Neural progenitor cell (in vitro differentiated cells): ENCODE measurements at places on chromosomes 11 and 22. TPM values are rescaled to one million over a fixed set of nuclear protein-coding genes. Genes with fewer than 3 reads are reported as not detected.

DNA sequence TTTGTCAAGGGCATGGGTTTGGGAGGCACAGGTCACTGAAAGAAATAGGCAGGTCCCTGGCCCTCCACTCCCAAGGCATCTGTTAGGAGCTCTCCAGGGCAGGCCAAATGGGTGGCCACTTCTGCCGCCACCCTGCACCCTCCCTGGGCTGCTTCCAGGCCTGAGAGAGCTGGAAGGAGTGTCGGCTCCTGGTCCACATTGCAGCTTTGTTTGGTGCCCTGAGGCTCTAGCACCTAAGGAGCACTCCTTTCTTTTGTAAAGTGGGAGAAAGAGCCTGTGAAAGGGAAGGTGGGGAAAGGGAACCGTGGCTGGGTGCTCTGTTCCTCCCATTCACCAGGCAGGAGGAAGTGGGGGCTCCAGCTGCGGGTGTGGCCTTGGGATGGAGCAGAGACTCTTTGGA is 12.3 kb upstream of the FGF4 start:
- H3K27ac ChIP-seq, result no peak overlapping the region
- H3K4me3 ChIP-seq, result no peak overlapping the region
- H3K27me3 ChIP-seq, result no peaks in the 10 kb centered on the region
- H3K36me3 ChIP-seq, result no peaks in the 10 kb centered on the region
- DNase-seq, result no peak
- no peaks in the 10 kb centered on the region for H3K4me1 ChIP-seq

DNA sequence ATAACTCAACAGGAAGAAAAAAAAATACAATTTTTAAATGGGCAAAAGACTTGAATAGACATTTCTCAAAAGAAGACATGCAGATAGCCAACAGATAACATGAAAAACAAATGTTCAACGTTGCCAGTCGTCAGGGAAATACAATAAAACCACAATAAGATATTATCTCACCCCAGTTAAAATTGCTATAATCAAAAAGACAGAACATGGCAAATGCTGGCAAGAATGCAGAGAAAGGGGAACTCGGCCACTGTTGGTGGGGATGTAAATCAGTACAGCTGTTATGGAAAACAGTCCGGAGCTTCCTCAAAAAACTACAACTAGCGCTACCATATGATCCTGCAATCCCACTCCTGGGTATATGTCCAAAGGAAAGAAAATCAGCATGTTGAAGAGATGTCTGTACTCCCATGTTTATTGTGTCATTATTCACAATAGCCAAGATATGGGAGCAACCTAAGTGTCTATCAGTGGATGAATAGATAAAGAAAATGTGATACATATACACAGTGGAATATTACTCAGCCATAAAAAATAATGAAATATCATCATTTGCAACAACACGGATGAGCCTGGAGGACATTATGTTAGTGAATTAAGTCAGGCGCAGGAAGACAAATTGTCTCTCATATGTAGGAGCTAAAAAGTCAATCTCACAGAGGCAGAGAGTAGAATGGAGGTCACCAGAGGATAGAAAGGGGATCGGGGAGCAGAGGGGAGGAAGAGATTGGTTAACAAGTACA is 12.2 kb upstream of the CYTH4 start:
- H3K4me3 ChIP-seq, result no peak overlapping the region
- no peak overlapping the region for H3K27ac ChIP-seq
- no peaks in the 10 kb centered on the region for H3K27me3 ChIP-seq
- peaks cover 6% of the 10 kb centered on the region for H3K4me1 ChIP-seq
- no peak for DNase-seq
- no peaks in the 10 kb centered on the region for H3K36me3 ChIP-seq

- no peaks in the 10 kb centered on the region for H3K27me3 ChIP-seq
- H3K36me3 ChIP-seq, result no peaks in the 10 kb centered on the region
- DNase-seq, result no peak
- H3K4me3 ChIP-seq, result no peak overlapping the region
Measured at GRCh38 chr11:24509114-24509513, 12.3 kb downstream of the LUZP2 start.

DNA sequence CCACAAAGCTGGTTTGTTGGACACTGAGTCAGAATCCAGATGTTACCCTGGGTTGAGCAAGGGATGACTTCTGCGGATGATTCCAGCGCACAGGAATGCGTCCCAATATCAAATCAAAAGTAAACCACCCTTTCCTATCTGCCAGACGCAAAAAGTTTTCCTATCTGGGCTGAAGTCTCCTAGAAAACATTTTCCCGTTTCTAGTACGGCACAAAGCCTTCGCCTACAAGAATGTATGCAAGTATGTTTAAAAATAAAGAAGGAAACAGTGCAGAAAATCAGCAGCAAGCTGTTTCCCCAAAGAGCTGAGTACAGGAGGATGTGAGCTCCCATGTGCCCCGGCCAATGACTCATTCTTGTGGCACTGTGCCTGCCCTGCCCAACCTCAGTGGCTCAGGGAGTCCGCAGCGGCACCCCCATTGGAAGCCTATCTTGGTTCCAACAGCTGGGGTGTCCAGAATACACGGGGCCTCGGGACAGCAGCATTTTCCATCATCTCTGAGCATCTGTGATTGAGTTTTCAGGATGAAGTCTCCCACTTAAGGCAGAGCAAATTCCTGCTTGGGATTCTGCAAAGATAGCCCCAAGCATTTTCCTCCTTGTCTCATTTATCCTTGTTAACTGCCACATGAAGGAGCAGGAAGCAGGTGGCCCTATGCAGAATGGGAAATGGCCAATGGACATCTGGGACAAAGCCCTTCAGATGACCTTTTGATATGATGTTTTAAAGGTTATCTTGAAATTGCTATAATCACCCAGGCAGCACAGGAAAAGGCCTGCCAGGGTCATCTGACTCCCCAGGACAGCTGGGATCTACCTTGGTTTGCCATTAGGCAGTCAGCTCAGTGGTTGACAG is 17.5 kb downstream of the KCNJ5 start:
- no peak overlapping the region for H3K27ac ChIP-seq
- H3K4me3 ChIP-seq, result no peak overlapping the region
- no peak for DNase-seq
- H3K4me1 ChIP-seq, result peaks cover 17% of the 10 kb centered on the region

DNA sequence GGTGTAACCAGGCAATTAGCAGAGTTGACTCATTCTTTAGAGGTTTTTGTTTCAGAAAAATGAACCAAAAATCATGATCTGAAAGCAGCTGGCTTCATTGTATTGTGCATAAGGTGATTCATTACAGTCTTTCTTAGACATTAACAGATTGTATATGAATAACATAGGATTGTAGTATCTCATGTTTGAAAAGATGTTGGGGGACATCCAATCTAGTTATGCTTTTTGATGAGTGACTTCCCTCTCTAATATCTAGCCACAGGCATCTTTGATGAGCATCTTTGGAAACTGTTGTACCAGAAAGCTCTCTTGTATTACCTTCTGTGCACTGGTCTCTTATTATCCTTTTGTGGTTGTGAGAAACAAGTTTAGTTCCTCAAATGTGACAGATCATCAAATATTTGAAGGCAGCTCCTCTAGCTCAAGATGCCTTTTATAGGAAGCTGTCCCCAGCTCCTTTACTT is 8.3 kb downstream of the GRK3 start:
- no peak for DNase-seq
- H3K27ac ChIP-seq, result no peak overlapping the region
- no peaks in the 10 kb centered on the region for H3K36me3 ChIP-seq
- H3K4me3 ChIP-seq, result no peak overlapping the region

DNA sequence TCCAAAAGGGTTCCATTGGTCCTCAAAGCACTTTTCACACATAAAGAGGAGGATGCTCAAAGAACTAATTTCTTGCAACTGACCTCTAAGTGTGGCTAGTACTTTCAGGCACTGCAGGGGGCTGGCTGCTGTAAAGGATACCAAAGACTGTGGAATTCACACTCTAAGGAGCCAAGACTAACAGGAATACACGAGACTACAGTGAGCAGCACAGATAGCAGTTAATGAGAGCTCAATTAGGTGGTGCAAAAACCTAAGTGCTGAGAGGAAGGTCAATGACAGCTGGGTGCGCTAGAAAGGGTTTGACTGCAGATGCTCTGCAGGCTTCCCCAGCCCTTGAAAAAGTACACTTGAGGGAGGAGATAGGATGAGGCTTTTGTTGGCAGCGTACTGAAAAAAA is 124.3 kb upstream of the NTM start:
- H3K27ac ChIP-seq, result no peak overlapping the region
- H3K4me1 ChIP-seq, result peaks cover 12% of the 10 kb centered on the region
- no peak overlapping the region for H3K4me3 ChIP-seq
- peaks cover 9% of the 10 kb centered on the region for H3K27me3 ChIP-seq
- H3K36me3 ChIP-seq, result no peaks in the 10 kb centered on the region

DNA sequence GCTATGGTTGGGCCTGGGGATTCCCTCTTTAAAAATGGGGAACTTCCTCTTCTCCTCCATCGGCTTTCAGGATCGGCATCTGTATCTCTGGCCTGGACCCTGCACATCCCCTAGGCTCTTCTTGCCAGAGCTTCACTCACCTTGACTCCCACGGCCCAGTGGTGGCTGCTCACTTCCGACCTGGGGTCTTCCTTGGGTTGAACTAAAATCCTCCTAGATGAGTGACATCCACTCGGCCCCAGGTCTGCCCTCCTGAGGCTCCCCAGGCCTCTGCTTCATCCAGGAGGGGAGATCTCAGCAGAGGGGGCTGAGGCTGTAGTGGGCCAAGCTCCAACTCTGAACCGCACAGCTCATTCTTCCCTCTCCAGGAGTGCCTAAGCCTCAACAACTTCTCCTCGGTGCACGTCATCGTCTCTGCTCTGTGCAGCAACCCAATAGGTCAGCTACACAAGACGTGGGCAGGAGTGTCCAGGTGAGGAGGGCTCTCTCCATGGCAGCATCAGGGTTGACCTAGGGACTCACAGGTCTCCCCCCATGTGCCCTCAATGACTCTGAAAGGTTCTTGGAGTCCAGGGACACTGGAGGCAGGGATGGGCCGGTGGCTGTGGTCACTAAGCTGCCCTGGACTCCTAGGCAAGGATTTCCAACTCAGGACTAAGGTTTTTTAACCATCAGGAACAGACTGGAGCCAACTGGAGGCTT is 3.3 kb downstream of the RGL4 start:
- H3K4me1 ChIP-seq, result no peaks in the 10 kb centered on the region
- no peak for DNase-seq
- no peak overlapping the region for H3K27ac ChIP-seq
- H3K36me3 ChIP-seq, result no peaks in the 10 kb centered on the region
- H3K4me3 ChIP-seq, result no peak overlapping the region

DNA sequence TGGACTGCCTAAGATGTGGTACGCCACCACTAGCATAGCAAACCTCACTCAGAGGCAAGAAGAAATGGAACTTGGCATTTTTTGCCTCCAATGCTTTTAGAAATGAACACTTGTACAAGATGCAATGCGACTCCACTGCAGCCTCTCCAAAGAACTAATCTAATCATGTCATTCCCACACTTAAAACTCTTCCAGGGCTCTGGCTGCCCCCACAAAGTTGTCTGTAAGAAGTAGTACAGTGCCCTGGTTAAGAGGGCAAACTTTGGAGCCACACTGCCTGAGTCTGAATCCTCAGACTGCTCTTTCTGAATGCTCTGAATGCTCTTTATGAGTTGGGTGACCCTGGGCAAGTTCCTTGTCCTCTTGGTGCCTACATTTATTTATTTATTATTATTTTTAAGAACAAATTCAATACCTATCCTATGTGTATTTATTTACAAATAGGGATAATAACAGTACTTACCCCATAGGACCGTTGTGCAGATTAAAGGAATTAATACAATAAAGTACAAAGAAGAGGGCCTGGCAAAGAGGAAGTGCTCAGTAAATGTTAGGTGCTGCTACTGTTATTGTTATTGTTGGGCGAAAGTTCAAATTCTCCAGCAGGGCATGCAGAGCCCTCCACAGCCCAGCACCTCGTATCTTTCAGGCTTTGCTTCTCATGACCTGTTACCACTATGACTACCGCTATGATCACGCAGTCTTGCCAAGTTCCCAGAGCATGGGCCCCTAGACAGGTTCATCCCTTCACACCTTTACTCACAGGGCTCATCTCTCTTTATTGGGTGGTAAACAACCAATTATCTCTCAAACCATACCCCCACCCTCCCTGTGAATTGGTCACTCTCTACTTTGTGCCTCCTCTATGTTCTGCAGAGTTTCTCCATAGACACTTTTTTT is 59.3 kb downstream of the RAB30 start:
- no peaks in the 10 kb centered on the region for H3K27me3 ChIP-seq
- H3K36me3 ChIP-seq, result no peaks in the 10 kb centered on the region
- no peak for DNase-seq
- H3K4me3 ChIP-seq, result no peak overlapping the region

DNA sequence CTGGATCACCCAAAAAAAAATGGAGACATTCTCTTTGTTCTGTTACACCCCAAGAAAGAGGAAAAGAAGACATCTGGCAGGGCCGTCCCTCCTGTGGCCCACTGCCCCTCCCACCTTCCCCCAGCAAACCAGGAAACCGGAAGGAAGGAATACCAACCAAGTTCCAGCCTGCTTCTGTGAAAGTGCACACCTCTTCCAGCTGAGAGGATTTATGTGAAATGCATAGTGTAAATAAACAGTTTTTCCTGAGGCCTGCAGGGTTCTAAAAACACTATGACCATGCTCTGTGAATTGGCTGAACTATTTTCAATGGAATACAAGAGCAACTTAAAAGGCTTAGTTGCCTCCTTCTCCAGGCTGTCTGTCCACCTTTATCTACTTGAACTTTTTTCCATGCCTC is 50.0 kb upstream of the CHST1 start:
- H3K4me1 ChIP-seq, result no peaks in the 10 kb centered on the region
- H3K27ac ChIP-seq, result no peak overlapping the region

- H3K27me3 ChIP-seq, result peaks cover 39% of the 10 kb centered on the region
- no peak for DNase-seq
- H3K4me3 ChIP-seq, result no peak overlapping the region
- H3K36me3 ChIP-seq, result no peaks in the 10 kb centered on the region
- peaks cover 10% of the 10 kb centered on the region for H3K4me1 ChIP-seq
Measured at GRCh38 chr11:8013833-8014232, 26.7 kb downstream of the EIF3F start.

- peaks cover 3% of the 10 kb centered on the region for H3K36me3 ChIP-seq
- peaks cover 8% of the 10 kb centered on the region for H3K4me1 ChIP-seq
- no peak overlapping the region for H3K4me3 ChIP-seq
- H3K27ac ChIP-seq, result no peak overlapping the region
Measured at GRCh38 chr11:104967534-104968354, 630 bp downstream of the CASP4 start.

ACTN3 gene
- 20.2 and 33.0 TPM in 2 replicates for total RNA-seq

P4HA3 gene
- not detected in 2 replicates for total RNA-seq

CYTH4 gene
- total RNA-seq, result not detected in 2 replicates

MIAT gene
- total RNA-seq, result 262 and 277 TPM in 2 replicates

PARVA gene
- total RNA-seq, result 13.6 and 15.3 TPM in 2 replicates

PGR gene
- total RNA-seq, result 0.07 and 0.40 TPM in 2 replicates
